H7 (cell line): ENCODE measurements at places on chromosomes 2 and 18. TPM values are rescaled to one million over a fixed set of nuclear protein-coding genes. Genes with fewer than 3 reads are reported as not detected.

GALNT3 gene
- total RNA-seq: 8.0 and 17.1 TPM in 2 replicates

CCDC93 gene
- total RNA-seq: 9.0 and 13.6 TPM in 2 replicates

C2orf80 gene
- 0.76 TPM in 1 of 2 replicates, not detected in the other for total RNA-seq

C2orf49 gene
- total RNA-seq: 8.4 and 11.4 TPM in 2 replicates

CRACDL gene
- 0.04 and 0.24 TPM in 2 replicates for total RNA-seq

GALNT14 gene
- total RNA-seq: 4.2 and 8.0 TPM in 2 replicates

LYPD1 gene
- total RNA-seq: 5.7 and 7.3 TPM in 2 replicates

CDCA7 gene
- total RNA-seq: 76.6 and 83.8 TPM in 2 replicates

PAX8 gene
- not detected in 2 replicates for total RNA-seq
